ENCODE measurements at places on chromosomes 16 and 17. TPM values are rescaled to one million over a fixed set of nuclear protein-coding genes. Genes with fewer than 3 reads are reported as not detected.

Gene CCL16
- under 0.01 TPM for total RNA-seq

DNA sequence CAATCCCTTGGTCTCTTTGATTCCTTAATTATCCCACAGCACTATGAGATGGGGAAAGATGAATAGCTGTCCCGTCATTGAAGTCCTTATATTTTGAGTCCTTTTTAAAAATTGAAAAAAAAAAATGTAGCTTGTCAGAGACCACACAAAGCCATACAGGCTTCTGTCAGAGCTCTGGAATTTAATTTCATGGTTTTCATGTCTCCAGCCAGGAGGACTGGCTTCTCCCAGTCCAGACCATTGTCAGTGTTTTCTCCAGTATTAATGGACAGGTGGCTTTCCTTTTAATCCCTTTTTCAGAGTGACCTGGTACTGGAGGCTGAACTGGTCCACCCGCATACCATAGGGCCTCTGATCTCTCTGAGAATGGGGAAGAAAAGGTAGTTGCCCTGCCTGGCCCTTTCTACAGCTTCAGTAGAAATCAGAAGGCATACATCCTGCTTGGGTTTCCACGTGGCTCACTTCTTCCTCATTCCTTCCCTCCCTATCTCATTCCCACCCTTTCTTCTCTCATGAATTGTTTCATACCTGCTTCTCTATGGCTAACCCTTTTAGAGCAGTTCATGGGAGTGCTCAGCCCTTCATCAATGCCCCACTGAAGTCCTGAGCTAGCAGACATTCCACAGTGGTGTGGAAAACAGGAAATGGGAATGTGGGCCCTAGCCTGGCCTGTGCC is 29.1 kb downstream of the TRIM16 start:
- DNase-seq: peak; percentile 37

Gene CBX8
- 2.0 TPM for total RNA-seq

DNA sequence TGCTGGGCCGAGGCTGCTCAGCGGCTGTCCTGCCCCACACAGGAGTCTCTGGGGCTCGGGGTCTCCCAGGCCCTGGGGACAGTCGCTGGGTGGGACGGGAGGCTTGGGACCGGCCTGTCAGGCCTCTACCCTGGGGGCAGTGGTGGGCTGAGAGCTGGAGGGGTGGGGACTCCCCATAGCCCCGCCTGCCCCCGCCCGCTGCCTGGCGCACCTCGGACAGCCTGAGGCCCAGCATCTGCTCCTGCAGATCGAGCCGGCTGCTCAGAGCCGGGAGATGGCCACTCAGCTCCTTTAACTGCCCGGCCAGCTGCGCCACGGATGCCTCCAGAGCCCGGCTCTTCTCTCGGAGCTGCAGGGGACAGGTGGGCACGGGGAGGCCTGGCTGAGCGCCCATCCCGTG is 6.7 kb downstream of the PERCC1 start:
- no peak for DNase-seq

- no peak for DNase-seq
Measured at GRCh38 chr17:46732160-46732559, 86.3 kb downstream of the WNT3 start.

Gene VMO1
- total RNA-seq: 0.22 TPM

Gene MYL11
- not detected for total RNA-seq

Gene LPO
- total RNA-seq: not detected

Gene CBFA2T3
- total RNA-seq: not detected

DNA sequence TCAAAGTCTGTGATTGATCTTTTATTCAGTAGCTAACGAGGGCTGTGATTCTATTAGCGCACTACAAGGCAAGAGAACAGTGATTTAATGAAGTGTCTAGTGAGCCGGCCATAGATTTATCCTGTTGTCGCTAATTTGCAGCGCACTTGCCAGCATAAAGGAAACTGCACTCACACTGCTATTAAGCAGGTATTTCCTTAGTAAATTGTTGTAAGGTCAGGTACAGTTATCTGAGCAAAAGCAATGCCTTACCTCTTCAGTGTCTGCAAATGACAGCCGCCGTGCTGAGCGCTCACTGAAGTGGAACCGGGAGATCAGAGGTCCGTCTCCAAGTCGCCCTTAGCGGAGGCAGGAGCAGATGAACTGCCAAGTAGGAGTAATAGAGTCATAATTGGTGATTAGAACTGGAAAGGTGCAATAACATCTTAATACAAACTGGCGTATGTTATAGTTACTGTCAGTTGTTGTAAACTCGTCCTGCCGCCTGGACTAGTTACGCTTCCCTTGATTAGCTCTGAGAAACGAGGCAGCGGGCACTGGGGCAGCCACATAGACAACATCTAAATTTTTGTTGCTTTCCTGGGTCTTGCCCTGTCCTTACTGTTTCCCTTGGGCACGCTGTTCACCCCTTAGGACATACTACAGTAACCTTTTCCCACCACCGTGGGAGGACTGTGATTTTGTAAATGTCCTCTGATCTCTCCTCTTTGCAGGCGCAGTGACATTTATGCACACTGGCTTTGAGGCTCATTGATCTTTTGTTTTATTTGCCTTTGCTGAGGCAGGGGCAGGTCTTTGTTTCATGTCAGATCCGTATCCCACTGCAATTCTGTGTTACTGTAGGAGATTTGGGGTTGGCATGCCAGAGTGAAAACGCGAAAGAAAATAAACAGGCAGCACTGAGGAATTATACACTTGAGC is 363.1 kb downstream of the WWOX start:
- no peak for DNase-seq

- DNase-seq: peak; percentile 44
Measured at GRCh38 chr16:3182608-3183444, 5.2 kb upstream of the OR1F1 start.

Gene GPR142
- total RNA-seq: not detected

DNA sequence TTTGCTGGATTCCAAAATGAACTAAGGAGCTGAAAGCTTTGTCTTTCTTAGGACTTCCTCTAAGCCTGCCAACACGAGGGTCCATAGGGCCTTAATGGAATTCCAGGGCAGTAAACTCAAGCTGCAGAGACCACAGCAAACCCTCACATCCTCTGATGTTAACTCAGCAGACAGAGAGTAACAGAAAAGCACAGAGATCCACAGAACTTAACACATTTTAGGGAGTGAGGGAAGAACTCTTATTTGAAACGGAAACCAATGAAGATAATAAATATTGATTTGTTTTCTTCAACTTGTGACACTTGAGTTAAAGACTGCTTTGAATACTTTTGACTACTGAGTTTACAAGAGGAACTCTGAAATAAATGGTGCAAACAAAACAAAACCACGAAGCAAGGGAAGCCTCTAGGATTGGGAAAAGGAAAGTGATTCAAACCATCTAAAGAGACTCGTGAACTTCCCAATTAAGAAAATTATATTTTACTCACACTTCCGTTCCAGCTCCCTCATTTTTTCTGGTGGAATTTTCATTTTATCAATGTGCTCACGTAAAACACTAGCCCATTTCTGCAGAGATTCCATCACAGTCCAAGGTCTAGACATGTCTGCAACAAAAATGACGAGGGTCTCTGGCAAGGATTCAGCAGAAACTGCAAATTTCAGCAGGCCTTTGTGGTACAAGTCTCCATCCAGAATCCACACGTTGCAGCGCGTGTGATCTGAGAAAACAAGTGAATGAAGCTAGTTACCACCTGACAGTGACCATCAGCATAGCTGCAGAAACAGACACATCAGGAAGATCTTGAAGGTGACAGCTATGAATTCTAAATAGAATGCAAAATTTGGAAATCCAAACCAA is 9.2 kb downstream of the DYNC1LI2 start:
- peak; percentile 62 for DNase-seq

DNA sequence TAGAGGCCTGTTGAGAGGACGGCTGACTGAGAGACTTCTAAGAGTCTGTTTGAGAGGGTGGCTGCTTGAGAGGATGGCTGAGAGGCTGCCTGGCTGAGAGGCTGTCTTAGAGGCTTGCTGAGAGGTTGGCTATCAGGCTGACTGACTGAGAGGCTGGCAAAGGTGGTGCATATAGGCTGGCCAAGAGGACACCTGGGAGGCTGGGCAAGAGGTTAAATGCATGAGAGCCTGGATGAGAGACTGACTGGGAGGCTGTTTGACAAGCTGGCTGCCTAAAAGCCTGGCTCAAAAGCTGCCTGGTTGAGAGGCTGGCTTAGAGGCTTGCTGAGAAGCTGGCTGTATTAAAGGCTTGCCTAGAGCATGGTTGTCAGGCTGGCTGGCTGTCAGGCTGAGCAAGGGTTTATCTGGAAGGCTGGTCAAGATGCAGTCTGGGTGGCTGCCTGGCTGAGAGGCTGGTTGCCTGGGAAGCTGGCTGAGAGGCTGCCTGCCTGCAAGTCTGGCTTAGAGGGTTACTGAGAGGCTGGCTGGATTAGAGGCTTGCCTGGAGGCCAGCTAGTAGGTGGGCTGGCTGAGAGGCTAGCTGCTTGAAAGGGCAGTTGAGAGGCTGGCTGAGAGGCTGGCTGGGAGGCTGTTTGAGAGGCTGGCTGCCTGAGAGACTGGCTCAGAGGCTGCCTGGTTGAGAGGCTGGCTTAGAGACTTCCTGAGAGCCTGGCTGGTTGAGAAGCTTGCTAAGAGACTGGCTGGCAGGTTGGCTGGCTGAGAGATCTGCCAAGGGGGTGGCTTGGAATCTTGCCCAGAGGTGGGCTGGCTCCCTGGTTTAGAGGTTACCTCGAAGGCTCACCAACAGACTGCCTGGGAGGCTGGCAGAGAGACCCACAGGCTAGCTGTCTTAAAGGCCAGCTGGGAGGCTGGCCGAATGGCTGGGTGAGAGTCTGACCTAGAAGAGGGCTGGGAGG is 38.3 kb upstream of the ACSM2B start:
- DNase-seq: no peak

DNA sequence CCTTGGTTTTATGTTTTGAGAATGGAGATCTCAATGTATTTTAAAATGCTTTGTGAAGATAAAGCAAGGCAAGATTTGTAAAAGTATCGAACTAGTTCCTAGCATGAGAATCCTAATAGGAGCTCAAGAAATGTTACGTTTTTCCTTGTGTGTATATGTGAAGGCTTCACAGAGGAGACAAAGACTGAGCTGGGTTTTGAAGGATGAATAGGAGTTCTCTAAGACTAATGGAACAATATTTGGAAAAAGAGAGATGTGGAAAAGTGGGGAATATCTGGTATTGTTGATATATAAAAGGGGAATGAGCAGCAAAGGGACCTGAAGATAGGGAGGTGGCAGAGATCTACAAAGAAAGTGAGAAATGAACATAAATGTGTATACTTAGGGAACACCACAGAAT is 127.4 kb downstream of the SNX11 start:
- DNase-seq: no peak

GRCh38 chr17:57935833-57936807 is 19.1 kb downstream of the CUEDC1 start:
- DNase-seq: no peak

DNA sequence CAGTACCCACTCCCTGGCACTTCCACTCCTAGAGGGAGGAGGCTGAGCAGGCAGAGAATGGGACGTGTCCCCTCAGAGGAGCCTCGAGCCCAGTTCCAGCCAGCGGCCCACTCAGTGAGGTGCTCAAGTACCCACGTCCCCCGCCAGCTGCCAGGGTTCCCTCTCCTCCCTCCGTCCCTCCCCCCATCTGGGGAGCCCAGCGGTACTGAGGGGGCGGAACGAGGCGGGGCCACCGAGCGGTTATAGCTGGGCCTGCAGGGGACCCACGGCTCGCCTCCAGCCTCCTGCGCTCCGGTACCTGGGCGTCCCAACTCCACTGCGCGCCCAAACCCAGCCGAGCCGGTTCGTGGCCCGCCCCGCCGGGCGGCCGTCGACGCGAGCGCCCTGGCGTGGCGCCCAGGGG is at the start of gene NPW:
Gene NPW, plus strand, starts transcription at position 268 of the 403 bp plus-strand sequence.
- no peak for DNase-seq

GRCh38 chr17:35345926-35346771 is 27.3 kb downstream of the SLFN11 start:
- peak; percentile 41 for DNase-seq

GRCh38 chr16:31351246-31351941 is 3.6 kb upstream of the ITGAX start:
- no peak for DNase-seq

- no peak for DNase-seq
Measured at GRCh38 chr17:81920612-81921536, 2.9 kb upstream of the SIRT7 start.

Gene CLCN7
- total RNA-seq: 62.5 TPM

Measured in lung microvascular endothelial cell (primary cell).